ENCODE measurements at places on chromosomes 2 and 18.

GRCh38 chr2:122266636-122267035 lies 511.2 kb downstream of the TSN start:
- DNase-seq, result no peak

GRCh38 chr2:43402002-43402401 lies 175.6 kb upstream of the ZFP36L2 start:
- no peak for DNase-seq

GRCh38 chr18:62767321-62767720 lies 52.0 kb downstream of the PHLPP1 start:
- no peak for DNase-seq

DNA sequence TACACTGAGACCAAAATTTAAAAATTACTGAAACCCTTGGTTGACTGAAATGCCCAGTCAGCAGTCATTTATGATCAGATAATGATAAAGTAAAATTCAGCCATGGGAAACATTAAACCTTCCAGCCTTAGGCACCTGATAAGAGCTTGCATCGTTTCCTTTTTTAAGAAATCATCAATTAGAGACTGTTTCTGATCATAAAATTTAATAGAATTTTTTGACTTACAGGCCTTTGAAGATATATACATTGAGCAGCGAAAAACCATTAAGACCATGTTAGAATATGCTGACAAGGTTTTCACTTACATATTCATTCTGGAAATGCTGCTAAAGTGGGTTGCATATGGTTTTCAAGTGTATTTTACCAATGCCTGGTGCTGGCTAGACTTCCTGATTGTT lies 99.6 kb upstream of the CSRNP3 start:
- no peak for DNase-seq

DNA sequence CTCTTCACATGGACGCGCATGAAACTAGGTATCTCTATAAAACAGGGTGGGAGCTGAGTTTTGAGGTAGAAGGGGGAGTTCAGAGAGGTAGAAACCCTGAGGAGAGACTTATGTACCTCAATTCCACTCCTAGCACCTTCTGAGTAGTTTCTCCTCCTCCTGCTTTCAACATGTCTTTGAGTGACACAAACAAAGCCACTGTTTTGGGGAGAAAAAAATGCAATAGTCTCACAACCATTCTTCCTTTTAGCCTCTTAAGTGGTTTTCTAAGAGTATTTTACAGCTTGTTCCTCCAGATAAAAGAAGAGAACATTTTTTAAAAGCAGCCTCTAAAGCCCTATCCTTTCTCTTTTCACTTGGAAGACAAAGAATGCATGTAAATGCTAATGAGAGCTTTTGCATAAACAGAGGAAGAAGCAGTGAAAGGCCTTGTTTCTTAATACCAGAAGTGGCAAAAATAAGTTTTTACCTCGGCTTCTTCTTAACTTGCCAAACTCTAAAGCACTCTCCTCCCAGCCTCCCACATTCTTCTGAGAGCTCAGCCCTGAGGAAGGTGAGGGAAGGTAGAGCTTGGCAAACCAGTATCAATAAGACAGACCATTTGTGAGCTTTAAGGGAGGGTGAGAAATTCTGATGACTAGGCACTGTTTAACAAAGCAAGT lies 1304.4 kb upstream of the ACVR2A start:
- DNase-seq, result peak; percentile 99

- no peak for DNase-seq
These were observed 58.5 kb upstream of the MSH6 start for GRCh38 chr2:47724221-47724981.

GRCh38 chr18:63069496-63069895 lies 250.1 kb downstream of the BCL2 start:
- DNase-seq, result no peak

GRCh38 chr2:37344453-37345361 lies at the start of gene QPCT:
TSS of gene QPCT (plus strand) at chr2:37344630. CDS start at chr2:37344732, 102 bp downstream.
- peak; percentile 67 for DNase-seq

DNA sequence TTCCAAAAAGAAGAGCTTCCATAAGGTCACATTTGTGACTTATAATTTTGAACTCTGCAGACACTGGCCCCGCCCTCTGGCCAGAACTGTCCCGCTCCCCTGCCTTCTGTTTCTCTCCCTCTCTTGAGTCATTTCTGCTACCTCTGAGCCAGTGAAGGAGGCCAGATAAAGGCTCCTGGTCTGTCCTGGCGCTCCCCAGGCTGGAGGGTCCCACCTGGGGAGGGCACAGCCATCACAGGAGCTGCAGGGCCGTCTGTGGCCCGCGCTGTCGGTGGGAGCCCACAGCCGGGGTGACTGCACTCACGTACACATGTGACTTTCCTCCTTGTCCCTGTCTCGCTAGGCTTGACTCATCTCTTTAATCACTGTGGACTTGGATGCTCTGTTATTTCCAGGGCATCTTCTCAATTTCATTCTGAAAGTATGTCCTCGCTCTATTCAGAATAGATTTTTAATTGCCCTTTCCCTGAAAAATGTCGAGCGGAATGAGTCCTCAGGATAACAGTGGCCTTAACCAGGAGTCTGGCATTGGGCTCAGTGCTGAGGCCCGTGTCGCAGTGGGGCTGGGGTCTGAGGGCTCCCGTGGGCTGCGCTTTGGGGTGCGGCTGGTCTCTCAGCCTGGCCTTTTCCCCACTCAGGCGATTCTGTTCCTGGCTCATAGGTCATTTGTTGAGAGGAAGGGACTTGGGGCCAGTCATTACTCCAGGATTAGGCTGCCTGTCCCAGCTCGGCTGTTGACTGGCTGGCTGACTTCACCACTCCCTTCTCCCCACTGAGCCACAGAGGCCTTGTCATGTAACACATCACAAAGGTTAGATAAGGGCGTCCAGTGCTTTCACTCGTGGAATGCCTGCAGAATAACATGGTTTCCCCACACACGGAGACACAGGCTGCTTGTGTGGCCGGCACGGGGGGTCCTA lies 34.5 kb downstream of the KLHL29 start:
- DNase-seq, result no peak

DNA sequence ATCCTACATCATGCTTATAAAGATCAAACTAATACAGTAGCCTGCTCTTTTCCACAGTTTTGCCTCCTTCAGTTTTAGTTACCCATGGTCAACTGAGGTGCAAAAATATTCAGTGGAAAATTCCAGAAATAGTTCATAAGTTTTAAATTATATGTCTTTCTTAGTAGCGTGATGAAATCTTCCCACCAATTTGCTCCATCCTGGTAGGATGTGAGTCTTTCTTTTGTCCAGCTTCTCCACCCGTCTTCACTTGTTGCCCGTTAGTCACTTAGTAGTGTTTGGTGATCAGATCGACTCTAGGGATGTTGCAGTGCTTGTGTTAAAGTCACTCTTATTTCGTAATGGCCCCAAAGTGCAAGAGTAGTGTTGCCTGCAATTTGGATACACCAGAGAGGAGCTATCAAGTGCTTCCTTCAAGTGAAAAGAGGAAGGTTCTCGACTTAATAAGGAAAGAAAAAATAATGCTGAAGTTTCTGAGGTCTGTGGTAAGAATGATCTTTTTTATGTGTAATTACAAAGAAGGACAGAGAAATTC lies 57.0 kb downstream of the CEP192 start:
- no peak for DNase-seq

DNA sequence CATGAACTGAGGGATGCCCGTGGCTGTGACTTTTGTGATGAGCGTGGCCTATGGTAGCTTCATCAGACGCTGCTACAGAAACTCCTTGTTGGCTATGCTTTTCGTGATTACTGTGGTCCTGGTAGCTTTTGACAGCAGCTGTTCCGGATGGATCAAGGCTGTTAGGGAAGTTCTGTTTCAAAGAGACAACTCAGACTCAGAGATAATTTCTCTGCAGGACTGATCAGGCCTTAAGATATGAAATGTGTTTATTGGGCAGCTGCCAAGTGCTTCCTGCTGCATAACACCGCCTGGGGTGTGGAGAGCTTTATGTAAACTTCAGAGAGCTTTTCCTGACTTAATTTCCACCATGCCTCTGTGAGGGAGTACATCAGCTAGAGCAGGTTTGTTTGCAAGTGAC lies 243.8 kb downstream of the TSN start:
- DNase-seq, result no peak

DNA sequence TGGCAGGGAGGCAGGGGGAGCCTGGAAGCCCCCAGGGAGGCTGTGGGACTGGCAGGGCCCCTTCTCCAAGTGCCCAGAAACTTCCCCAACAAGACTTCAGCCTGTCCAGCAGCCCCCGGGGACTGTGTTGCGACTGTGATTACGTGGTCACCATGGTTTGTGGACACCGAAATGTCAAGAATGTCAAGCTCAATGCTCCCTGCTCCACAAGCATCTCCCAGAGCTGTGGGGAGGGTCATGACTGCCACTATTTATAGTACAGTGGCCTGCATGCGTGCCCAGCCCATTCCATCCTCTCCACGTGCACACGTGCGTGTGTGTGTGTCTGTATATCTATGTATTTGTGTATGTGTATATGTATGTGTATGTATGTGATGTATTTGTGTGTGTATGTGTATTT lies 93.8 kb upstream of the MBOAT2 start:
- no peak for DNase-seq

GRCh38 chr2:102484310-102485061 lies 11.5 kb downstream of the SLC9A4 start:
- DNase-seq, result no peak

All from HAP-1 (cell line).